Left renal pelvis (tissue), 4 donors: ENCODE measurements at places on chromosomes 16 and 17.

- no peak for DNase-seq
Measured at GRCh38 chr17:14396547-14396946, 95.7 kb downstream of the HS3ST3B1 start.

DNA sequence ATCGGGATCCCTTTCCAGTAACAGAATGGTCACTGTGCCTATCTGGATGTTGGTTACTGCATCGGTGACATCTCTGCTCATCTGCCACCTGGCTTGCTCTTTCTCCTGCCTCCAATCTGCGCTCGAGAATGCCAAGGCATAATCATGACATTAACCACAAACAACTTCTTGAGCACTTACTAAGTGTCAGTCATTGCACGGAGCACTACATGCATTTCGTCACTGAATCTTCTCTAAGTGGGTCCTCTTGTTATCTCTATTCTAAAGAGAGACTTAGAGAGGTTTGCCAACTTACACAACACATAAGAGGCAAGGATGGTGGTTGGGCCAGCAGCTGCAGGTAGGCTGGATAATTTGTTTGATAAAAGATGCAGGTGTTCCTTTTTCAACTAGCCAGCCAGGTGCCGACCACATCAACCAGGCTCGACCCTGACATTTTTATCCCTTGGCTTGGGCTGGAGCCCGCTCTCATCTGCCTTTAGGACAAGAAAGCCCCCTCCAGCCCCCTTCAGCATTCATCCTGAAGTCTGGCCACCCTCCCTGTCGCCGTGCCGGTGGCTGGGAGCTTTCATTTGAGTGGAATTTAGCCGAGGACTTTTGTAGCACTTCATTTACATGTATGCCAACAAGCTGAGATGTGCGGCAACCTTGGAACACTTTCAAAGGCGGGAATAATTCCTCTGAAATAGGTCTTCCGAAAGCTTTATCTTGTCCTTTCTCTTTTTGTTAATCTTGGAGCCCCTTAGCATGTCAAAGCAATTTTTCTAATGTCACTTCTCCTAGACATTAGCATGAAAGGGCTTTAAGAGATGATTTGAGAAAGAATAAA lies 89.3 kb upstream of the NKD1 start:
- no peak for DNase-seq

GRCh38 chr16:86584726-86585721 lies 6.7 kb downstream of the FOXL1 start:
- no peak for DNase-seq

GRCh38 chr17:67063141-67063540 lies 18.8 kb downstream of the CACNG1 start:
- no peak for DNase-seq

DNA sequence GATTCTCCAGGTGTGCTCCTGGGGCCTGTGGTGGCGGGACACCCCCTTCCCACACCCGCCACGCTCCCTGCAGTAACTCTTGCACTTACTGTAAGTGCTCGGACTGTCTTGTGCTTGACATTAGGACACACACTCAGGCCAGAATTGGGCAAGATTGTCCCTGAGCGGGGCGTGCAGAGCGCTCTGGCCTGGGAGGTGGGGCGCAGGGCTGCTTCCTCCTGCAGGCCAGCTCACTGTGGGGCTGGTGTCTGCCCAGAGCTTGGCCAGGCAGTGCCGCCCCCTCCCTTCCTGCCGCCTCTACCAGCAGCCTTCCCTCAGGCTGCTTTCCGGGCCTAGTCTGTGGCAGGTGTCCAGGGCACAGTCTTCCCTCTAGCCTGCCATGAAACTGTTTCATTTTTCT lies 6.1 kb upstream of the ATP6V0C start:
- DNase-seq: no peak

- DNase-seq: no peak
Measured at GRCh38 chr16:28218109-28218508, 6.3 kb upstream of the XPO6 start.

- DNase-seq: no peak
Measured at GRCh38 chr17:66691644-66692420, 143.1 kb upstream of the CACNG5 start.

DNA sequence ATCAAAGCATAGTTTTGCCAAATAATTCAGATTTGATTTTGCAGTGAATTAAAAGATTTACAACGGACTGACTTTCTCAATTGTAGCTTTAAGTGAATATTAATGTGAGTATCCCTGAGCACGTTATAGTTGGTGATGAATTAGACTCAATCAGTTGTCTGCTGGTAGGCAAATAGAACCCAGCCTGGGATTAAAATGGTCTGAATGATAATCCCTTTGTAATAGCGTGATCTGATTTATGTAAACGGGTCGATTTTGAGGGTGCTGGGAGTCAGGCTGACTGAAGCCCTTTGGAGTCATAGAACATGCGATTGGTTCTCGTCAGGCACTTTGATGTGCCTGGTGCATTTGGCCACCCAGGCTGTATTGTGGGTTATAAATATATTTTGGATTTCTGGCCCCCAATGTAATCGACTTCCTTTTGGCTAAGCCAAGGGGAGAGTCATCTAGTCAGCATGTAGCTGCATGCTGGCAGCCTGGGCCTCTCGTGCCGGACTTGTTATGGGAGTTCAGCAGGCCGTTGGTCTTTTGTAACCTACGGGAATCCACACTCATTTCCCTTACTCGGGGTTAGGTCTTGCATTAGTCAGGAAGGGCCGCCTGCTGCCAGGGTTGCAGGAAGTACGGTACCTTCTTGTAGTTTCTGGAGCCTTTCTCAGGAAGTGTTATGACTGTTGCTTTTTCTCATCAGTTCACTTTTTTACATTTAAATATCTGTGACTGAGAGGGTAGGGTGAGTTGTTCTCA lies 5.4 kb downstream of the PGS1 start:
- no peak for DNase-seq

GRCh38 chr17:927611-928461 lies 51.7 kb downstream of the NXN start:
- no peak for DNase-seq

- DNase-seq: no peak
Measured at GRCh38 chr16:84933774-84934631, 77.3 kb downstream of the ZDHHC7 start.

DNA sequence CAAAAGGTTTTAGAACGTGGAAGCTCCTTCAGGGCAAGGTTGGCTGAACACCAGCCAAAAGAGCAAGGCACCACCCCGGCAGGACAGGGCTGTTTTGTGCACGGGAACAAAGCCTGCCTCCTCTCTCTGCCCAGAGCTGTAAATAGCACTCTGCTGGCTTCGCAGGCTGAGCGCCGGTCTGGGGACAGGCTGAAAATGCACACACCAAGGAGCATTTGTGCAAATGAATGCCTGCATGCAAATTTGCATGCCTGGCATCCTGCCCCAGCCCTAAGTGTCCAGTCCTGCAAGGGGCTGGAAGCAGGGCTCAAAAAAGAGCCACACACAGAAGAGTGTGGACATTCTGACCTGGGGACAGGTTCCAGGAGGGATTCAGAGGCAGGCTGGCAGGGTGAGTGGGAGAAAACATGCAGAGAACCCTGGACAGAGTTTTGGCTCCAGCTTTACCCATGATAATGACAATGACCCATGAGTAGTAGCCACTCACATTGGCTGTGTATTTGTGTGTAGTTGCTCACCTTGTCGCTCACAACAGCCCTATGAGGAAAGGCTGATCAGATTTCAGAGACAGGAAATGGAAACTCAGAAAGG lies 11.7 kb downstream of the ABAT start:
- DNase-seq: peak; percentile 17

DNA sequence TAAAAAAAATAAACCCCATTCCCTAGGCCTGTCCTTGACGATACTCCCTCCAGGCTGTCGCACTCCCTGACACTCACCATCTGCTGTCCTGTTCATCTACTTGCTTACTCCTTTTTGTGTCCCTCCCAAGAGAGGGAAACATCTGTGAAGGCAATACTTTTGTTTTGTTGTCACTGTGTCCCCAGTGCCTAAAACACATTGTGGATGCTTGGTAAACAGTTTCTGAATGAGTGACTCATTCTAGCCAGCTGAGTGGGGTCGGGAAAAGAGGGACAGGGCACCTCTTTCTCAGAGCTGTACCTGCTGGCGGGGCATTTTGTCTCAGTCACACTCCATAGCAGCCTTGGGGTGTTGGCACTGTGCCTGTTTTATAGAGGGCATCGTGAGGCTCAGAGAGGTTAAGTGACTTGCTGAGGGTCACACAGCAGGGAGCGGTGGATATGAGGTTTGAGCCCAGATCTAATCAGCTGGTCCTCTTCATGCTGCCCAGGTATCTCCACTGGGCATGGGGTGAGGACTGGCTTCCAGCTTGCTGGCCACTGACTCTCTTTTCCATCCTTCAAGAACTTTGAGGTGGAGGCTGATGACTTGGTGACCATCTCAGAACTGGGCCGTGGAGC lies 15.6 kb downstream of the MAP2K3 start:
- no peak for DNase-seq

- DNase-seq: no peak
Measured at GRCh38 chr16:2194852-2195321, 1.5 kb downstream of the CASKIN1 start.

GRCh38 chr17:56913353-56913866 lies 439 bp downstream of the TRIM25 start:
- no peak for DNase-seq

- DNase-seq: no peak
Measured at GRCh38 chr16:27595993-27596392, 46.0 kb downstream of the KATNIP start.

DNA sequence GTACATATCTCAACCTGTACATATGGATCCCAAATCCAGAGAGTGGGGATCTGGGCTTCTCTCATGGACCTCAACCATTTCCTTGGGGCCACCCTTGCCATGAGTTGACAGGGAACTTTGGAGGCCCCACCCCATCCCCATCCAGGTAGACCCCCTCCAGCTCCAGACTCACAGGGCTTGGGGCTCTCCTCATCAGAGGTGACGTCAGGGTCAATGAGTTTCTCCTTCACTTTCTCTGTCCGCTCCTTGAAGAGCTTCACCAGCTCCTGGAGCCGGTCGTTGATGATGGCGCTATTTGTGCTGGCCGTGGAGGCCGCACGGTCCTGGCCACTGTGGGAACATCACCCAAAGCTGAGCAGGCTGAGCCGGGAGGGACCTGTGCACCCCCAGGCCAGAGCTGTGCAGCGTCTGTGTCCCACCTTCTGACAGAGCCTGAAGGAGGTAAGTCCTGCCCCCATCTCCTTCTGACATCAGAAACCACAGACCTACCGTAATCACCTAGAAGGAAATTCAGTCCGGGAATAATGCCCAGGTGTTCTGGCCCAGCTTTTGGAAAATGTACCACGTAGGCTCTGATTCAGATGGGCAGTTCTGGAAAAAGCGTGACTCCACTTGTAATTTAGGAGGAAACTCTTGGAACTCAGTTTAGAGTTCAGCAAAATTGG lies 50.6 kb downstream of the CNGB1 start:
- no peak for DNase-seq

- no peak for DNase-seq
Measured at GRCh38 chr17:395179-395578, 42.6 kb upstream of the RPH3AL start.

GRCh38 chr16:24700549-24701392 lies 28.7 kb upstream of the TNRC6A start:
- DNase-seq: no peak

GRCh38 chr17:2792366-2793169 lies 3.7 kb upstream of the RAP1GAP2 start:
- no peak for DNase-seq

DNA sequence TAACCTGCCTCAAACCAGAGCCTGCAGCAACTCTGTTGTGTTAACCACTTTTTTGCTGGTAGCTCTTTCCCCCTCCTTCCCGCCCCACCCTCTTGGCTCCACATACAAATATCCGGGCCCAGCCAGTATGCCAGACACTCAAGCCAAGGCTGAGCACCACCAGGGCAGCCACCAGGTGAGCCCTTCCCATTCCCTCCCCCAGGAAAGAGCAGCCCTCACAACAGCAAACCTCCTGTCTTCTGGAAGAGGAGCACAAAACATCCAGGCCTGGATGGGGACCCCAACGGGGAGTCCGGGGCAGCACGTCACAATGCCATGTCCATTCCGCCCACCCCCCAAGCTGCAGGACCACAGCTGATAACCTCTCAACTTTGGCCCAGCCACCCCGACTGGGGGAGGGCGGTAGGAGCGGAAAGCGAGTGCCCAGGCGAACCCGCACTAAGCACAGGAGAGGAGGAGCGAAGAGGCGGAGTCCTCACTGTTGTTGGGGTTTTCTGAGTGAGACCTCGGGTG lies 757 bp downstream of the ORMDL3 start:
- no peak for DNase-seq
